ENCODE measurements at places on chromosomes 6 and 20.

- DNase-seq = no peak
Measured at GRCh38 chr20:50029697-50030461, 47.1 kb downstream of the SNAI1 start.

DNA sequence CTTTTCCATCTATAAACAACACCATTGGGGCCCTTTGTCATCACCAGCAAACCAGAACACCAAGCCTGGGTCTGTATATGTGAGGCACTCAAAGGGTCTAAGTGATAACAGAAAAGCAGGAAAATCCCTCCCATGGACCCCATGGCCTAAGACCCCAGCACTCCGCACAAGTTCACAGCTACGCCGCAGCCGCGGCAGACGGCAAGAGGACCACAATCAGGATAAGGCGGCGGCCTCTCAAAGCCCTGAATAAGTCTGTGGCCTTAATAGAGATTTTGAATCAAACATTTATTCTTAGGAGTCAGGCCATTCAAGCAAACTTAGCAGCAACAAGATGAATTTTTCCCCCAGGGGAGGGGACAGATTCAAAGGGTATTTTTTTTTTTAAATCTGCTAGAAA lies 2.9 kb downstream of the ZBTB46 start:
- no peak for DNase-seq

DNA sequence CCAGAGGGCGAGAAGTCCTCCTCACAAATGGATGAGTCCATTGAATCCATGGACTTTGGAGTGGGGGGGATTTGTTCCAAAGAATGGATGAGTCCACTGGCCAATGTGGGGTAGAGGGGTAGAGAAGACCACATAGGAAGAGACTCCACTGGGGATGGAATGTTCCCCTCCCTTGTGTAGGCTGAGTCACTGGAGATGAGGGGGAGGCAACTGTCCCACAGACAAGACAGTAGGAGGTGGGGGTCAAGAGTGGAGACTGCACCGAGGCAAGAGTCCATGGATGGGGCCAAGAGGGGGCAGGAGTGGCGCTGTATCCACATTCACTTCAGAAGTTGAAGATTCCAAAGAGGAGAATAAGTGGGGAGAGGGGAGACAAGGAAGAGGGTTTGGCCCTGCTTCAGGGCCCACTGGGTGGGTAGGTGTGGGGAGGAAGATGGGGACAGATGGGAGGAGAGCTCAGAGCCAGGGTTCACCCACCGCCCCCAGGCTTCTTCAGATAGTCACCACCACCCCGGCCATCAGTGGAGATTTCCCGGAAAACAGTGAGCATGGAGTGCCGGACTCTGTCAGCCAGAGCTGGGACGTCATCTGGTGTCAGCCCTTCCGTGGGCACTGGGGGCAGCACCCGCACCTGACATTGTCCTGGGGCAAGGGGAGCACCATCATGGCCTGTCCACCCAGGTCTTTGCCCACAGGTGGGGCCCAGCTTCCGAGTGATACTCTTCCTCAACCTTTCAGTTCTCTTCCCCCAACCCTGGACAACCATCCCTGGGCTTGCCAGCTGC lies 4.6 kb downstream of the EGFL8 start:
- no peak for DNase-seq

DNA sequence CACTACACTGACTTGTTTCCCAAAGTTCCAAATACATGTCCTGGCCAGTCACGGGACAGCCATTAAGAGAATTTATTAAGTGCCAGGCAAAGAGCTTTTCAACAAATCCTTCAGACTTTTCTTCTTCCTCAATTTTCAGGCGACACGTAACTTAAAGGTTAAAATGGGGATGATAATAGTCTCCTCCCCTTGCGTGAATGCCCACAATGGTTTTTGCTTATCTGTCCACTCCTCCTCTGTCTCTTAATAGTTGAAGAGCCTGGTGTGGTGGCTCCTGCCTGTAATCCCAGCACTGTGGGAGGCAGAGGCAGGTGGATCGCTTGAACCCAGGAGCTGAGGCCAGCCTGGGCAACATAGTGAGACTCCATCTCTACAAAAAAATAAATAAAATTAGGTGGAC lies 11.4 kb upstream of the PARD6B start:
- no peak for DNase-seq

- no peak for DNase-seq
Measured at GRCh38 chr6:155813548-155813947, 357.9 kb upstream of the NOX3 start.

Data from activated naive CD8-positive, alpha-beta T cell treated with anti-CD3 and anti-CD28 coated beads, Interleukin-2, amount 10 ng/mL, durations not matched to agents 7 days and 5 days (primary cell).